Activated CD4-positive, alpha-beta T cell treated with anti-CD3 and anti-CD28 coated beads for 1 hour (primary cell): ENCODE measurements at places on chromosomes 16 and 17.

DNA sequence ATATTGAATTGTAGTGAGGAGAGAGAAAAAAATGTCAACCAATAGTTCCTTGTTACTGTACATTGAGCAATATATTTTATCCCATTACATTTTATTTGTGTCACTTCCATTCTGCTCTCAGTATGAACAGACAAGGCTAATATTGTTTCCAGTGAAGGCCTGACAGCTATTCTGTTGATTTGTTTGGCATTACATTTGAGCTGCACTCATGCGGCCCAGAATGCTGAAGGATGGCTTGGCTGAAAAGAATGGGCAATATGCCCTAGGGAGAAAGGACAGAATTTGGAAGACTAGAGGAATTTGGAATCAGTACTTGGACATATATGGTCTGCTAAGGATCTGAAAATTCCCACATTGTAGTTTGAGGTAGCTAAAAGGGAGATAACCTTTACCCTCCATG is 1294.4 kb downstream of the CDH8 start:
- no peak for DNase-seq

- no peak for DNase-seq
Observed at GRCh38 chr16:79380995-79381602, 219.4 kb downstream of the MAF start.

- DNase-seq = no peak
Observed at GRCh38 chr17:45222014-45222288, 266 bp downstream of the FMNL1 start.

GRCh38 chr16:3938843-3939624 is 58.5 kb upstream of the CREBBP start:
- peak; percentile 54 for DNase-seq

GRCh38 chr17:79890706-79891105 is 51.5 kb upstream of the CBX4 start:
- no peak for DNase-seq

DNA sequence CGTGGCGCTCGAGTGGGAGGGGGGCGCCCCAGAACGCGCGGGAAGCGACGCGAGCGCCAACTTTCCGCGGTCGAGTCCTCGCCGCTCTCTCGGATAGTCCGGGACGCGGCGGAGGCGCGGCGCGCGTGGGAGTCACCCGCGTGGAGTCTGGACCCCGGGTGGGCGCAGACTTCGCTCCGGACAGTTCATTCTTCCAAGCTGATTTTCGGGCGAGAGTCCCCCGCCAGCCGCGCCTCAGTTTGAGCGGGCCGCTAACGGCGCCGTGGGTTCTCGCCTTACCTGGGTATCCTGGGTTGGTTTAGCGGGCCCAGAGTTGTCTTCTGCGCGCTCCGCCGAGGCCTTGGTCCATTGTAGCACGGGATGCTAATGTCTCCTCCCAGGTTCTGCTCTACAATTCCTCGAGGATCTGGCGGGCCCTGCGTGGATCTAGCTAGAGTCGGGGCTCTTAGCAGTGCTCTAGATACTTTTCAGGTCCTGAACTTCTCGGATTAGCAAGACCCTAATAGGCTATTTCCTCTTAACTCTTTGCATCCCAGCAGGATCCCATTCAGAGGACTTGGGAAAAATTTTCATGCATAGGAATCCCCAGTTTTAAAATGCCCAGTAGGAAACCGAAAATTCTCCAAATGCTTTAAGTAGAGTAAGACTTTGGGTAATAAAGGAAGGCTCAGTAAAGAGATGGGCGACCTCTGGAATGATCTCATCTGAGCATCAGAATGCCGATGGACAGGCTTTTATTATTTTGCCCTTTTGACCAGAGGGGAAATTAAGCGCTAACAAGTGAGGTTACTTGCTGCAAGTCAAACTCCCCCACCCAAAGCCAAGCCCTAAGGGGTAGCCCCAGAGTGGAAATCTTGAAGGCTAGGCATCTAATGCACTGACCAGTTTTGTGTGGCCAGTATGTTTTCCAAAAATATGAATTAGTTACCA is 537 bp upstream of the GJC1 start:
- peak; percentile 9 for DNase-seq
